ENCODE measurements at places on chromosomes 7 and 10. TPM values are rescaled to one million over a fixed set of nuclear protein-coding genes. Genes with fewer than 3 reads are reported as not detected.

Gene MRPS33
- 89.9 TPM for polyA plus RNA-seq

GRCh38 chr10:71724539-71724938 is 5.0 kb upstream of the C10orf105 start:
- no peak for DNase-seq

GRCh38 chr7:94974423-94974822 is 67.0 kb downstream of the PPP1R9A start:
- no peak for DNase-seq

DNA sequence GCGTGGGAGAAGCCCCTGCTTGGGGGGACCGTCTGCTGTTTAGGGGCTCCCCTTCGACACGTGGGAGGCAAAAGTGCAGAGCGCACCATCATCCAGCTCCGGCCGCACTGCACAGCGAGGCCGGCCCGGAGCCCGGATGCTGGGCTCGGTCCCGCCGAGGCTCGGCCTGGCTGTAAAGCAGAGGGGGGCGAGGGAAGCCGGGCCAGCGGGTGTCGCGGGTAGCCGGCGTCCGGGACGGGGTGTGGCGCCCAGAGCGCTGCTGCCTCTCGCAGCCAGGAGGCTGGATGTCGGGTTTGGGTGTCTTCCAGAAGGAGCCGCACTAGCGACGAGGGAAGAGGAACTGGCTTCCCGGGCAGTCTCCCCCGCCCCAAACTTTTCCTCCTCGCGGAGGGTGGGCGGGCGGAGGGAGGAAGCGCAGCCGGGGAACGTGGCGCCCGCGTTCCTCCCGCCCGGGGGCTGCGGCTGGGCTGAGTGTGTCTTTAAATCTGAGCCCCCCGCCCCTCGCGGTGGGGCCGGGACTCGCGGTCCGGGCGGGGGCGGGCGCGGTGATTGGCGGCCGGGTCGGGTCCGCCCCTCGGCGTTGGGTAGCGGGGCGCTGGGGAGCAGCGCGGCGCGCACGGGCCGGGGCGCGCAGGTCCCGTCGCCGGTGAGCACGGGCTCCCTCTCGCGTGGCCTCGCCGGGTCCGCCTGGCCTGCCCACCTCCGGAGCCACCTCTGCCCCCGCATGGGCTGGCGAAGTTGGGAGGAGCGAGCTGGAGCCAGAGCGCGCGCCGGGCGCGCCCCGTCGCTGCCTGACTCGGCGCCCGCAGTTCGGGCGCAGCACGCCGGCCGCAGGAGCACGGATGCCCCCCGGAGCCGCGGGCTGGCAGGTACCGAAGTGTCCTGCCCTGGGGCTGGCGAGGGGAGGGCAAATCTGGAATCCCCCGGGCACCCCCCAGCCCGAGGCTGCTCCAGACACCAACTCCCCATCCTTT is at the start of gene PALD1:
Gene PALD1, plus strand, starts transcription at position 577 of the 974 bp plus-strand sequence. CDS start 47,185 bp downstream, outside the sequence.
- no peak for DNase-seq

GRCh38 chr10:29174389-29174788 is 114.5 kb upstream of the LYZL1 start:
- DNase-seq: no peak

DNA sequence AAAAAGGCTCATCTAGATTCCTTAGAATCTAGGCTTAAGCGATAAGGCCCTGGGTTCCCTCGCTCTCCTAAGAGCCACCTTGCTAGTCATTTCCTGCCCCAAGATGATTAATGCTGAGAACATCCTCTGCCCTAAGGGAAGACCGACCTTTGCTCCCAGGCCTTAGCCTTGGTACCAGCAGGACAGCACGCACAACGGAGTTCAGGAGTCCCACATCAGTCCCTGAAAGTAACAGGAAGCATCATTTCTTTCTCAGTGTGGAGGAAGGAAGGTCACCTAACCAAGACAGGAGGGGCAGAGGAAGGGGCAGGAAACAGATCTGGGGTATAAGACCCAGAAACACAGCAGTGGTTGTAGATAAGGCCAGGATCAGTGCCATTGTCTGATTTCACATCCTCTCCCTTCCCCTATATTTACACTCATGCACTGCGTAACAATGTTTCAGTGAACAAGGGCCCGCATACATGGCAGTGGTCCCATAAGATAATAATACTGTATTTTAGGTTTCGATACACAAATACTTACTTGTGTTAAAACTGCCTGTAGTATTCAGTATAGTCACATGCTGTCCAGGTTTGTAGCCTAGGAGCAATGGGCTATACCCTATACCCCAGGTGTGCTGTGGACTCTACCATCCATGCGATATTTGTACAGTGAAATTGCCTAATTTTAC is 8.1 kb upstream of the FAM107B start:
- DNase-seq: no peak
